Inflammatory macrophage (primary cell): ENCODE measurements at places on chromosomes 2 and 18.

GRCh38 chr2:54963476-54963875, 86.8 kb downstream of the RTN4 start:
- DNase-seq: no peak

DNA sequence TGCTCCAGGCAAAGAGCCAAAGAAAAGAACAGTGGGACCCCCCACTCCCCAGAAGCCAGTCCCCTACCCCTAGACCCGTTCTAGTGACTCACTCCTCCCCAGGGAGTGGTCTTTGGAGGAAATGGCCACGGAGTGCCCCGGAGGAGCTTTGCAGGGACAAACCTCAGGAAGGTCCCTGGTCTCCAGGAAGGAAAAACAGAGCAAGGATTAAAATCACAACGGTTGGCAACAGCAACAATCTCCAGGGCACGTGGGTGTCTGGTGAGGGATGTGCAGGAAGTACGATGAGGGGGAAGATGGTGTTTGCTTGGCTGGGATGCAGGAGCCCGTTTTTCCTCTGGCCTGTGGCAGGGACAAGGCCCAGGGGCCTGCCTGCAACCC, 135.0 kb downstream of the SMAD2 start:
- DNase-seq: peak; percentile 9

GRCh38 chr2:46992776-46993175, 77.2 kb upstream of the MCFD2 start:
- DNase-seq: no peak

DNA sequence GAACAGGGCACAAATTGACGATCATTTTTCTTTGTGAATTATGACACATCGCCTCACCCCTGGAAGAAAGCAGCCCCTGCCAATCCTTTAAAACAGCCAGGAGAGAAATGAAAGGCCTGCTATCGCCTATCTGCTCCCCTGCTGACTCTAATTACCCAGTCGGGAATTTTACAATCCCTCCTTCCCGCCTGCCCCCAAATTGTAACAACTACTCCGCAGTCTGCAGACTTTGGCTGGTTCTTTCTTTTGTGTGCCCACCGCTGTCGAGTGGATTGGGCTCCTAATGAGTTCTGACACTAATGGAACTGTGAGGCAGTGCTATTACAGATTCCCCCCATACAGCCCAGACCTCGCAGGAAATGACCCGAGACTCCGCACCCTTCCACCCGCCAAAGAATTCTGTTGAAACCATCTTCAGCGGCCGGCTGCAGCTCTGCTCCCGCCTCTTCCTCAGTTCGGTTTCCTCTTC, 281.2 kb upstream of the PARD3B start:
- DNase-seq: no peak
